ENCODE measurements at places on chromosomes 7 and 10. TPM values are rescaled to one million over a fixed set of nuclear protein-coding genes. Genes with fewer than 3 reads are reported as not detected.

DNA sequence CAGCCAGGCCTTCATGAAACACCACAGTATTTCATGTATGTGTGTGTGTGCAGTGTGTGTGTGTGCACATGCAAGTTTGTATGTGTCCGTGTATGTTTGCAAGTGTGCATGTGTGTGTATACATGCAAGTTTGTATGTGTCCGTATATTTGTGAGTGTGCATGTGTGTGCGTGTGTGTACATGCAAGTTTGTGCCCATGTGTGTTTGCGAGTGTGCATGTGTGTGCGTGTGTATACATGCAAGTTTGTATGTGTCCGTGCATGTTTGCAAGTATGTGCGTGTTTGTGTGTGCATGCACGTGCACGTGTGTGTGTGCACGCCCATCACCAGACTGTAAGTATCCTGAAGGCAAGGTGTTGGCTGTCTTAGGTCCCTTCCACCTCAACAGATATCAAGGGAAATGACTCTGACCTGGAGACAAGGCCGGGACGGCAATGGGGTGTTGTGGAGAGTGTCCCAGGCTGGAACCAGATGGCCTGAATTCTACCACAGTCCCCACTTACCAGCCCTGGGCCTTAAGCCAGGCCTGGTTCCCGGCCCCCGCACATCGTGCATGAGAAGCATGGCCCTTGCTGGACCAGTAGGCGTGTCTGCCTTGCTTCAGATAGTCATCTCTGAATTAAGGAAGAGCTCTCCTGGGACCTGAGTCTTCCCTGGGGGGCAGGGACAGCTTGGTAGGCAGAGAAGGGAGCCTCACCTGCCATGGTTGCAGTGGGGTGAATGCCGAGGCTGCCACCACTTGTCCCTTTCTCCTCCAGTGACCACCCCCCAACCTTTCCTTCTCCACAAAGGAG is 140.0 kb downstream of the GRK5 start:
- no peak overlapping the region for H3K27ac ChIP-seq
- H3K36me3 ChIP-seq = no peaks in the 10 kb centered on the region
- no peak overlapping the region for H3K4me3 ChIP-seq
- H3K27me3 ChIP-seq = no peaks in the 10 kb centered on the region

DNA sequence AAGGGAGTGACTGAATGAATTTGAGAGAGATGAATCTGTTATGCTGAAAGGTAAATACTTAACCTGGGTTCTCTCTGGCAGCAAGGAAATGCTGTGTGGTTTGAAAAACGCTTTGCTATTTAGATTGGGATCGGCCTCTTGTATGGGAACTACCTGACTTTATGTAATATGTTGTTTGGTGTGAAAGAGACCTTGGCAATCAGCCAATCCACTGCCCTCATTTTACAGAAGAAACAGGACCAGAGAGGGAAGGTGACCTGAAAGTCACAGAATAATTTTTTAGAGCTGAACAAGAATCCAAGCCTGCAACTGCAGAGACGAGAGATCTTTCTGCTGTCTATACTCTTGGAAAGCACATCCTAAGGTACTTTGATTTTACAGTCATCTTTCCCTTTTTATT is 1.0 kb downstream of the BUD31 start:
- no peak overlapping the region for H3K27ac ChIP-seq
- H3K4me3 ChIP-seq = no peak overlapping the region
- H3K4me1 ChIP-seq = peaks cover 35% of the 10 kb centered on the region
- no peak for DNase-seq

- H3K36me3 ChIP-seq = no peaks in the 10 kb centered on the region
- H3K27me3 ChIP-seq = no peaks in the 10 kb centered on the region
- no peak for DNase-seq
- H3K4me1 ChIP-seq = peaks cover 84% of the 10 kb centered on the region
Observed at GRCh38 chr10:60235001-60235400, 154.7 kb downstream of the ANK3 start.

GRCh38 chr7:155884225-155885166 is 72.2 kb upstream of the SHH start:
- H3K36me3 ChIP-seq = no peaks in the 10 kb centered on the region
- no peaks in the 10 kb centered on the region for H3K4me1 ChIP-seq
- no peak for DNase-seq
- H3K4me3 ChIP-seq = no peak overlapping the region

DNA sequence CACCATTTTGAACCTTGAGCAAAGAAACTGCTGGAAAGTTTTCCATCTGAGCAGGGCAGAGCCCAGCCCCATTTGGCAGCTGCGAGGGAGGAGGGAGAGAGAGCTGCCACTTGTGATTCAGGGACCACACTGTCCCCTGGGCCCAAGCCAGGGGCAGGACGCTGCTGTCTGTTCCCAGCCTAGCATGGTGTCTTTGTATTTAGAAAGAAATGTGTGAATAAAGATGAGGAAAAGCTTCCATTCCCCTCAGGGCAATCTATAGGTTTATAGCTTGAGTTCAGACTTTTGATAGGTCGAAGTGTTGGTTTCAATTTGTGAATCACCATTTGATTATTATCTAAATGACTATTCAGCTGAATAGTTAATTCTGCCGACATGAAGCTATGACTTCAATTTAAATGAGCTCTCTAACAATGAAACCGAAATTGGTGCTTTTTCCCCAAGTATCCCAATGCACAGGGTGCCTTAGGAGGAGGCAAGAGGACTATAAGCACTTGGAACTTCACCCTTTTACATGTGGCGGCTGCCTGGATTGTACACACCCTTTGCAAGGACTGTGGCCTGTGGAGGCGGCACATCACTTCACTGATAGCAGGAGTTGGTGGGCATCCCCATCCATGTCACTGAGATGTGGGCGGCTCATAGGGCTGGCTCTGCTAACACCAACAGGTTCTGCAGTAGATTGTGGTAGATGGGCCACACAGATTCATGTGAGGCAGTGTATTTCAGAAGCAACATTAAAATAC is 223.5 kb downstream of the CCDC3 start:
- peaks cover 51% of the 10 kb centered on the region for H3K36me3 ChIP-seq
- no peak overlapping the region for H3K27ac ChIP-seq
- H3K4me3 ChIP-seq = no peak overlapping the region
- no peaks in the 10 kb centered on the region for H3K27me3 ChIP-seq
- H3K4me1 ChIP-seq = peaks cover 2% of the 10 kb centered on the region

GRCh38 chr10:88207121-88207546 is 343.7 kb downstream of the PTEN start:
- H3K36me3 ChIP-seq = no peaks in the 10 kb centered on the region
- no peak overlapping the region for H3K27ac ChIP-seq
- no peaks in the 10 kb centered on the region for H3K4me1 ChIP-seq
- no peak overlapping the region for H3K4me3 ChIP-seq
- DNase-seq = no peak

GRCh38 chr7:95322854-95323253 is 1.5 kb downstream of the PON1 start:
- no peak overlapping the region for H3K4me3 ChIP-seq
- peaks cover 4% of the 10 kb centered on the region for H3K27me3 ChIP-seq
- no peak overlapping the region for H3K27ac ChIP-seq
- H3K36me3 ChIP-seq = no peaks in the 10 kb centered on the region
- no peak for DNase-seq

DNA sequence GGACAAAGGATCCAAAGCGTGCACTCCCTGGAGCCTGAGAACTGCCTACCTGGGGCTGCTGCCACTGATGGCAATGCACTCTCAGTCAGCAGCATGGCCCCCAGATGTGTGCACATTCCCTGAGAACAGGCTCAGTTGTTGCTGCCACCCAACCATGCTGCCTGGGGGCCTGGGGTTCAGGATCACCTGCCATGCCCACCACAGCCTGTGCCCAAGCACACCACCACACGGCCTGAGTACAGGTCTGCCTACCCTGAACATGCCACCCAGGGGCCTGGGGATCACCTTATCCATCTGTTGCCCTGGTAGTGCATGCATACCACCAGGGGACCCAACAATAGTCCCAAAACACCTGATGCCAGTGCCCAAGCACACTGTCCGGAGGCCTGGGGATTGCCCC is 1174.5 kb downstream of the SORCS1 start:
- no peaks in the 10 kb centered on the region for H3K36me3 ChIP-seq
- H3K4me3 ChIP-seq = no peak overlapping the region
- H3K27me3 ChIP-seq = no peaks in the 10 kb centered on the region
- DNase-seq = no peak
- no peak overlapping the region for H3K27ac ChIP-seq

DNA sequence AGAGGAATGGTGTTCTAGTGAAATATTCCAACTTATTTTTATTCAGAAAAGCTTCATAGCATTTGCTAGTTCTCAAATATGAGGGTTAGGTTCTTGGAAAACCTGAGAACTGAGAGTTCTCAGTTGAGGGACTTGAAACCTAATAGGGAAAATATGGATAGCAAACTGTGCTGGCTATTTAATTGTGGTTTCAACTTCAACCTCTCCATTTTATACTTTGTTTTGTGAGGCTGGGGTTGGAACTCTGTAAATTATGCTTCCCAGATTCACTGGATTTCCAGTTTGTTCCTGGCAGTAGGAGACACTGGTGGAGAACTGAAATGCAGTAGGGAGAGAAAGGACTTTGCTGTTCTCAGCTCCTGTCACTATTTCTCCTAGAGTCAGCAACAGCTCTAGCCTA is 52.7 kb downstream of the CDK14 start:
- H3K27me3 ChIP-seq = no peaks in the 10 kb centered on the region
- DNase-seq = no peak
- no peak overlapping the region for H3K4me3 ChIP-seq
- H3K27ac ChIP-seq = no peak overlapping the region

GRCh38 chr10:93062514-93063143 is 2.0 kb downstream of the CYP26C1 start:
- peak; percentile 69 for DNase-seq
- H3K27ac ChIP-seq = no peak overlapping the region
- H3K36me3 ChIP-seq = peaks cover 11% of the 10 kb centered on the region
- H3K4me1 ChIP-seq = peaks cover 26% of the 10 kb centered on the region

DNA sequence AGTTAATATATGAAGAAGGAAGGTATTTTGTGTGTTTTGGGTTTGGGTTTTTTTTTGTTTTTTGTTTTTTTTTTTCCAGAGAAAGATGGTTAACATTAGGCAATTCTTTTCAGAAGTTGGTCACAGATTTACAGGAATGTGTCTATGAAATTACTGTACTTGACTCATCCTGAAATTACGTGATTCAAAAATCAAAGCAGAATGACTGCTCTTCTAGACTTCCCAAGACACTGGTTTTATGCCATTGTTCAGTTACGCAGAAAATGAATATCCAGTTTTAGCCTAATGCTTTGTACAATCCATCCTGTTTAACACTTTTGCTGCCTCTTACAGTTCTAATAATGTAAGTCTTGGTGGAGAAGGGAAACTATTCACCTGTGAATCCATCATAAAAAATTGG is 39.7 kb upstream of the CELF2 start:
- no peak for DNase-seq
- H3K4me3 ChIP-seq = no peak overlapping the region
- no peaks in the 10 kb centered on the region for H3K27me3 ChIP-seq
- no peaks in the 10 kb centered on the region for H3K4me1 ChIP-seq
- no peaks in the 10 kb centered on the region for H3K36me3 ChIP-seq

Gene FIGNL1
- 3.6 TPM for polyA plus RNA-seq

DNA sequence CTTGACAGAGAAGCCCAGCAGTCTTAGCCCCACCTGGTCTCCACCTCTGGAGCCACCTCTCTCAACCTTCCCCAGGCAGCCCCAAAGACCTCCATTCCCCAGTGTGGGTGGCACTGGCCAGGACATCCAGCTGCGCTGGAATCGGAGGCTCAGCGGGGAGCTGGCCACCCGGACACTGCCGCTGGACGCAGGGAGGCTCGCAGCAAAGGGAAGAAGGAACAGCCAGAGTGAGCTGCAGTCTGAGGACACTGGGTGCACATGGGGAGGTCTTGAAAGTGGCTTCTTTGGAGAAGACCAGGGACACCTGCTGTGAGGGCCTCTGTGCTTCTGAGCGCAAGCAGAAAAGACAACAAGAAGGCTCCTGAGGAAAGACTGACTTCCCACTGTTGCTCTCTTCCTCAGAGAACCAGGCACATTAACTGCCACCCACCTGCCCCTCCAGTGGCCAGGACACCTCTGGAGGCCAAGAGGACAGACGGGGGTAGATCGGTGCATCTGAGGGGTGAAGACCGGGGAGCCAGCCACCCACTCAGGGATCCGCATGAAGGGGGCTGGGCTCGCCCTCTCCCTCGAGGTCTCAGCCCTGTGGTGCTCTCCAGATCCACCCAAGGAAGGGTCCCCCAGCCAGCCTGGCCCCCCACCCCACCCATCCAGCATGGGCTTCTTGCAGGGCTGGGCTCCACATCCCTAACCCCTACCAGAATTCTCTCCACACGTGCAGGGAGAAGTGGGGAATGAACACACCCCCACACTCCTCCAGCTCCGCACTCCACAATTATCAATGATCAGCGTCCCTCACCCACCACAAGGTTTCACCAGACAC is 1.8 kb downstream of the CAMK2B start:
- DNase-seq = peak; percentile 8
- H3K27me3 ChIP-seq = no peaks in the 10 kb centered on the region
- H3K4me1 ChIP-seq = peaks cover 7% of the 10 kb centered on the region
- H3K36me3 ChIP-seq = no peaks in the 10 kb centered on the region
- no peak overlapping the region for H3K4me3 ChIP-seq

Gene CAMK2G
- 48.7 TPM for polyA plus RNA-seq

- peaks cover 3% of the 10 kb centered on the region for H3K36me3 ChIP-seq
- peaks cover 20% of the 10 kb centered on the region for H3K4me1 ChIP-seq
- no peak for DNase-seq
- H3K27me3 ChIP-seq = no peaks in the 10 kb centered on the region
- peak overlapping the region; percentile 81 for H3K27ac ChIP-seq
Observed at GRCh38 chr10:129467359-129468064, 471 bp downstream of the MGMT start.

GRCh38 chr7:26792576-26792975 is 71.8 kb downstream of the SKAP2 start:
- no peak overlapping the region for H3K27ac ChIP-seq
- H3K4me3 ChIP-seq = no peak overlapping the region
- peaks cover 3% of the 10 kb centered on the region for H3K36me3 ChIP-seq
- H3K27me3 ChIP-seq = no peaks in the 10 kb centered on the region

DNA sequence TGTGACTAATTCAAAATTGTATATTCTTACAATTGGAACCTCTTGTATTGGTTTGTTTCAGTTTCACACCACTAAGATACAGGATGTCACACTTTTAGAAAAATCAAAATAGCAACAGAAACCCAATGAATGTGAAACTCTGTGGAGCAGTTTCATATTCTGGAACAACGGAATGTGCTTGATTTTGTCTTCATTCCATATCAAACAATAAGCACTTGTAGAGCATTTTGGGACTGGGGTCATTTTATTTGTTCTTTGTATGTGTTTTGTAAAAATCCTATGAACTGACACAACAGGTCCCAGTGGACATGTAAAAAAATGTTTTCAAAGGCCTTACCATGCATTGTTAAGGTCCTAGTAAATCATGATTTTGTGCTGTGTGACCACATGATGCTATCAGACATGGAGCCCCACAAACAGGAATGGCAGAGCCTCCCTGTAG is 123.1 kb downstream of the DKK1 start:
- H3K27me3 ChIP-seq = no peaks in the 10 kb centered on the region
- H3K36me3 ChIP-seq = no peaks in the 10 kb centered on the region
- H3K4me1 ChIP-seq = peaks cover 5% of the 10 kb centered on the region
- no peak overlapping the region for H3K4me3 ChIP-seq

Gene TAX1BP1
- polyA plus RNA-seq = 43.1 TPM

Data from B cell (primary cell).